ENCODE measurements at places on chromosomes 6 and 20.

DNA sequence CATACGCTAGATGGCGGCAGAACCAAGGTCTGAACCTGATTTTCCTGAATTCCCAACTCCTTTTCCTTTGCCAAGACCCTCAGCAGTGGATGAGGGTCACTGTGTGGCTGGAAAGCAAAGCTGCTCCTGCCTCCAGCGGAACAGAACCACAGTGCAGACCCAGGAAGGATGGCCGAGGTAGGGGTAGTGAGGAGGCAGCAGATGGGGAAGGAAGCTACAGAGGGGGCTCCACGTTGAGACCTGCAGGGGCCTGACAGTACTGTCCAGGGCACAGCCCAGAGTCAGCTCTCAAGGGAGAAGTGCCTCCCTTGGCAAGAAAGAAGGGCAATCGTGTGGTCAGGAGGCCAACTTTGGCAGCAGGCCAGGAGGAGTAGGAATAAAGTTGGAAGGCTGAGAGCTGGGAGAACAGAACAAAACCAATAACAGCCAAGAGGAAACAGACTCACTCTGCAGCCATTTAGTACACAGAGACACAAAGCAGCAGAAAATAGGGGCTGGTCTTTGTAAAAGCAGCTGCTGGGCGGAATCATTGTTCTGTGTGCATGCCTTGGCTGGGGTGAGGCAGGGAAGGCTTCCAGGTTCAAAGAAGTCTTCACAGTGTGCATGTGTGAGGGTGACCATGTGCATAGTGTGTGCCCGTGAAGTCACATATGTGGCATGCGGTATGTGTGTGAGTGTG, 3.1 kb downstream of the GABRR2 start:
- no peak for DNase-seq

GRCh38 chr6:40336940-40337760, 250.0 kb downstream of the LRFN2 start:
- no peak for DNase-seq

- no peak for DNase-seq
These were observed 372.7 kb upstream of the SULF2 start for GRCh38 chr20:48158014-48158413.

GRCh38 chr20:47701612-47702011, 83.7 kb downstream of the SULF2 start:
- no peak for DNase-seq

DNA sequence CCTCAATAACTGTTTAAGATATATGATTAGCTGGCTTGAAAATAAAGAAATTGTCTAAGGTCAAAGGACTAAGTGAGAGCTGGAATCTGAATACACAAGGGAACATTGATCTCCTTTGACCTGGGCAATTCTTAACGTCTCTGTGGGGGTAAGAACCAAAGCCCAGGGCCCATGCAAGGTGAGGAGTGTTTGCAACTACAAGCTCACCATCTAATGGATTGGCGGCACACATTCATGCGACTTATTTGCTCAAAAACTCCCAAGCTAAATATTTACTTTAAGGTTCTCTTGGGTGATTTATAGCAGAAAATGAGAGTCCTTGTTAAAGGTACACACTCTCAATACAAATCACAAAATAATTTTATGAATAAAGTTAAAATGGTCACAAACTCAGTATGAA, 392.0 kb upstream of the FLRT3 start:
- no peak for DNase-seq

DNA sequence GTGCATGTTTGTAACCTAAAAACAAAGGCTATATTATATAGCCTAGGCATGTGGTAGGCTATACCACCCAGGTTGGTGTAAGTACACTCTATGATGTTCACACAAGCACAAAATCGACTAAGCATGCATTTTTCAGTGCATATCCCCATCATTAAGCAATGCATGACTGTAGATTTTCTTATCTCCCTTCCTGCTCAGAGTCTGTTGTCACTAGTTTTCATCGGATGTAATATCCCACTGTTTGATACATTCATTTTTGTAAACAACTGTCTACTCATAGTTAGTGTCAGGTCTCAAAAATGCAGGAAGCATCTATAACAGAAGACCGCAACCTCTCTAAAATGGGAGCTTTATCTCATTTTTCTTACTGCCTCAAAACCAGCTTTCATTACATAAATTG, 70.7 kb downstream of the GFRAL start:
- DNase-seq: no peak

DNA sequence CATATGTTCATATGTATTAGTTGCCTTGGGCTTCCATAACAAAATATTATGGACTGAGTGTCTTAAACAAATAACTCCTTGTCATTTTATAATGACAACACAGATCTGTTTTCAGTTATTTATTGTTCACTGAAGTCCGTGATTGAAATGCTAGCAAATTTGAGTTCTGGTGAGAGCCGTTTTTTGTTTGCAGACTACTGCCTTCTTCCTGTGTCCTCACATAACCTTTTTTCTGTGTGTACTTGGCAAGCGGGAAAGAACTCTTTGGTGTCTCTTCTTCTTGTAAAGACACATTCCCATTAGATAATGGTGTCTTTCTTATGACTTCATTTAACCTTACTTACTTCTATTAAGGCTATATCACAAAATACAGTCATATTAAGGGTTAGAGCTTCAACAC, 482.9 kb upstream of the EYS start:
- DNase-seq: no peak

DNA sequence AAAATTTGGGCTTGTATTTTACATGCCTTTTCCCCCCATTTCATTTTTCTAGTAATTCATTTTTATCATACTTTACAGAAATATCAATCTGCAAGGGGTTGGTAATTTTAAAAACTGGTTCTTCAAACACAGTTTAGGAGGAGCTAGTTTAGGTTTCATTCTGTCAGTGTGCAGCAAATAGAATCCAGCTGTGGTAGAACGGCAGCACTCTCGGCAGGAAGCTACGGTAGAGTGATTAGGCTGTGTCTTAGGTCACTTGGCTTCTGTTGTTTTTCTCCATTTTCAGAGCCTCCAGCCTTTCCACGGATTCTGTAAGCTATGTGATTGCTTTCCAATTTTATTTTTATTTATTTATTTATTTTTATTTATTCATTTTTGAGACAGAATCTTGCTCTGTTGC, 32.7 kb downstream of the TLDC2 start:
- no peak for DNase-seq

- no peak for DNase-seq
These were observed 102.6 kb downstream of the FLRT3 start for GRCh38 chr20:14234666-14235295.

- no peak for DNase-seq
These were observed 337.4 kb upstream of the PRDM1 start for GRCh38 chr6:105748737-105749161.

- DNase-seq: no peak
These were observed 35.0 kb upstream of the PNRC1 start for GRCh38 chr6:89045576-89045975.

GRCh38 chr6:28758046-28758817, 165.6 kb downstream of the TRIM27 start:
- DNase-seq: no peak

DNA sequence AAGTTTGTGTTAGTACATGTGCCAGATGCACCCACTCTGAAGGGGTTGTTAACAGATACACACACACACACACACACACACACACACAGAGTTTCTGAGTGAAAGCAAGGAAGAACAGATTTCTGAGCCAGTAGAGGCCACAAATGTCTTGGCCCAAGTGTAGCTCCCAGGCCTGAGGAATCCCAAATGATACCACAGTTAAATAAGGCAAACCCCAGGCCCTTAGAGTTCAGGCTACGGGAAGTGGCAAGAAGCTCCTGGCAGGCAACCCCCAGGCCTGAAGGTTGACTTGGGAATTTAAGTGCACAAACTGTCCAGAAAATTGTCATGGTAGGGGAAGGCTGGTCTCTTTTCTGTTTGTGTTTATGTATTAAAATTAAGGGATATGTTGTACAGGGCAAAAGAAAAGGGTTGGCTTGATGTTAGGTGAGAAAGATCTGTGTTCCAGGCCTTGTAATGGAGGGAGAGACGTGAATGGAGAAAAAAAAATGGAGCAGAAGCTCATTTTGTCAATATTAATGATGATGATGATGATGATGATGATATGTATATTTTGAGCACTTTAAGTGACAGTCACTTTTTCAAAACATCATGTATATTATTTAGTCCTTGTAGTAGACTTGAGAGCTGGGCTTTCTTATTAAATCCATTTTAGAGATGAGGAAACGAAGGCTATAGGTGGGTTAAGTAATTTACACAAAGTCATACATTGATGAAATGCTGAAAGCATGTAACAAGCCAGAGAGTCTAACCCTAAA, 317.0 kb upstream of the JAG1 start:
- DNase-seq: no peak

GRCh38 chr20:21125072-21125848, 622 bp upstream of the KIZ start:
- no peak for DNase-seq

DNA sequence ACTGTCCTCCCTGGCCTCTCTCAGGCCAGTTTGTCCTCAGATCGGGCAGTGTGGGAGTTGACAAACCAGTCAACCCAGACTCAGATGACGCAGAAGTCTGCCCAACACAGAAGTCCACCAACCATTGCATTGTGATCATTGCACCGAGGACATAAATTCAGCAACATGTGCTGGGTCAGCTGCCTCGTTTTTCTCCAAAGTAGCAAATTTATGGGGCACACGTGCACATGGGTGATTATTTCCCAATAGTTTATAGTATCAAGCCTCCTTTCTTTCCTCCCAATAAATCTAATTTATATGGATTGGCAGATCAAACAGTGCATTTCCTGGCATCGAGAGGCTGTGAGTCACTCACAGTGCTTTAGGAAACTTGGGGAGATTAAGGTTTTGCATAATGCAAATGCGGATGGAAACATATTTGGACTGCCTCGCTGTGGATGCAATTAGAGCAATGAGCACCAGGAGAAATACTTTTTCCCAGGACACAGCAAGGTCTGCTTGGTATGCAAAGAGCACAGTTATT, 413.7 kb upstream of the SULF2 start:
- no peak for DNase-seq

DNA sequence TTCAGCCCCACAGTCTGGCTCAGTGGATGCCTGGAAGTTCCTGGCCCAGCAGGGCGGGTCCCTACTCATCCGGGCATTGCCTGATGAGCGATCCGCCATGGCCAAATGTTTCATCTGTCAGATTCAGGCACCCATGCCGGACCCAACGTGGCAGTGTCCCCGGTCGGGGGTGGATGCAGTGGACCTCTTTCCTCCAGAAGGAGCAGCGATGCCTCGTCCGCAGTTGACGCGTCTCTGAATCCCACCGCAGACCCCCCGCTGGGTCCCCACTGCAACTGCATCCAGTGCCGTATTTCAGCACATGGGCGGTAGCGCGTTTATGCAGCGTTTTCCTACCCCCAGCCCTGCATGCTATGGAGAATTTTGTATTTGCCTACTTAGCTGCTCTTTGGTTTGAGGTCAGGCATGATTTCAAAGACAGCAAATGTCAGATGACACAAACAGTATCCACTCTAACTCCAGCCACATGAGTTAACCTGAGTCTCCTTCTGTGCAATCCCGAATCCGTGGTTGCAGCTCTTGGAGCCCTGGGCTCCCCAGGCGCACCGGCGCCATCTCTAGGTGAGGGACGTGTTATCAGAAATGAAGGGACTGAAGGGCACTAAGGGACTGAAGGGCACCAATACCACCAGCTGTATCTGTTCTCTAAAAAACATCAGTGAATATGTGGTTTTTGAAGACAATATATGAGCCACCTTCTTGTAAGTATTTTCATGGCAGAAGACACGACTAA, 72.6 kb upstream of the THBS2 start:
- DNase-seq: no peak

- no peak for DNase-seq
These were observed 501.7 kb downstream of the UTRN start for GRCh38 chr6:144786825-144787224.

GRCh38 chr6:129472239-129472638, 237.7 kb downstream of the ARHGAP18 start:
- no peak for DNase-seq

DNA sequence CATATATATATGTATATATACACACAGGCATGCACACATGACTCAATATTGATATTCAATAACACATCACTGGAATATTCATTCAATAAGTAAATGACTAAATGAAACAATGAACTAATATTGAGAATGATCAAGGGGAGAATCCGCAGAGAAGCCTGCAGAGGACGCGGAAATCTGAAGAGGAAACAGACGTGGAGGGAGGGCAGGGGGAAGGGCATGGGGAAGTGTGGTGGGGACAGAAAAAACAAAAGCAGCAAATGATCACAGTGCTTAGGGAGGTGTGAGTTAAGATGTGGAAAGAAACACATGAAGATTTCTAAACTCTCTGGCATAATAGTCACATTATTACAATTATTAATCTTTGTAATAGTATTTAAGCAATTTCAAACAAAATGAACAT, 14.5 kb downstream of the PERP start:
- no peak for DNase-seq

DNA sequence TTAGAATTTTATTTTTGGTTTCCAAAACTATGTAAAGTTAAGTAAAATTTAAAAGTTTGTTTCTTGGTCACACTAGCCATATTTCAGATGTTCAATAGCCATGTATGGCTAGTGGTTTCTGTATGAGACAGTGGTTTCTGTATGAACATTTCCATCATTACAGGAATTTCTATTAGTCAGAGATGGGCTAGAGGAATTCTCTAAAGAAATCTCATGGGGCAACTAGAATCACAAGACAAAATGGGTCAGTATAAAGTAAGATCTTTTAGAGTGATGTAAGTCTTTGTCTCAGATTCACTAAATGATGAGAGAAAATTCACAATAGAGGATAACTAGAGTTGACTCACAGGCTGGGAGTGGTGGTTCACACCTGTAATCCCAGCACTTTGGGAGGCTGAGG, 149.0 kb downstream of the FUT9 start:
- no peak for DNase-seq

DNA sequence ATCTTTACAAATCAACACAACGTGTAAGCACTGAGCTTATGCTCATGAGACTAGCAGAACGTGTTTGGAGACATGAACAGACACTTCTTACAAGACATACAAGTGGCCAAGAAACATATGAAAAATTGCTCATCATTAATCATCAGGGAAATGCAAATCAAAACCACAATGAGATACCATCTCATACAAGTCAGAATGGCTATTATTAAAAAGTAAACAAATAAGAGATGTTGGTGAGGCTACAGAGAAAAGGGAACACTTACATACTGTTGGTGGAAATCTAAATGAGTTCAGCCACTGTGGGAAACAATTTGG, 327.9 kb upstream of the SOX4 start:
- no peak for DNase-seq

DNA sequence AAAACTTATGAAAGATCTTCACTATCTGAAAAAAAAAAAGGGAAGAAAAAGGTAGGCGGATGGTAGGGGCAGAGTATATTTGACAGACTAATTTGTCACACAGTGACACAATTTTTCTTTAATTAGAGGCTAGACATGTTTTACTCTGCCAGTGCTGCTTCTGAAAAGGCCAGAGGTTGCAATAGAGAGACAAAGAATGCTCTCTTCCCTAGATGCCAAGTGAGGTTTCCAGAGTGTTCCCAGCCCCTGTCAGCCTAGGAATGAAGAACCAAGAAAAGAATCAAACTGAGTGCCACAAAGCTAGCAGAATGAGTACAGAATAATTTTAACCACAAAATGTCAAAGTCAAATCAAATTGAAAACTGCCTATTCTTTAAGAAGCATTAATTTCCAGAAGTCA, 13.0 kb downstream of the PNISR start:
- no peak for DNase-seq

GRCh38 chr6:147322299-147323162, 118.3 kb downstream of the STXBP5 start:
- no peak for DNase-seq

- DNase-seq: no peak
These were observed at the start of gene IP6K3 for GRCh38 chr6:33746651-33747100. TSS of gene IP6K3 (minus strand) at chr6:33746905. CDS start at chr6:33735476, 11,429 bp downstream.

Data from stimulated activated CD4-positive, alpha-beta T cell treated with anti-CD3 and anti-CD28 coated beads, Interleukin-2, amount 100 ng/mL, for 48 hours (primary cell).